ENCODE measurements at places on chromosomes 11 and 22.

DNA sequence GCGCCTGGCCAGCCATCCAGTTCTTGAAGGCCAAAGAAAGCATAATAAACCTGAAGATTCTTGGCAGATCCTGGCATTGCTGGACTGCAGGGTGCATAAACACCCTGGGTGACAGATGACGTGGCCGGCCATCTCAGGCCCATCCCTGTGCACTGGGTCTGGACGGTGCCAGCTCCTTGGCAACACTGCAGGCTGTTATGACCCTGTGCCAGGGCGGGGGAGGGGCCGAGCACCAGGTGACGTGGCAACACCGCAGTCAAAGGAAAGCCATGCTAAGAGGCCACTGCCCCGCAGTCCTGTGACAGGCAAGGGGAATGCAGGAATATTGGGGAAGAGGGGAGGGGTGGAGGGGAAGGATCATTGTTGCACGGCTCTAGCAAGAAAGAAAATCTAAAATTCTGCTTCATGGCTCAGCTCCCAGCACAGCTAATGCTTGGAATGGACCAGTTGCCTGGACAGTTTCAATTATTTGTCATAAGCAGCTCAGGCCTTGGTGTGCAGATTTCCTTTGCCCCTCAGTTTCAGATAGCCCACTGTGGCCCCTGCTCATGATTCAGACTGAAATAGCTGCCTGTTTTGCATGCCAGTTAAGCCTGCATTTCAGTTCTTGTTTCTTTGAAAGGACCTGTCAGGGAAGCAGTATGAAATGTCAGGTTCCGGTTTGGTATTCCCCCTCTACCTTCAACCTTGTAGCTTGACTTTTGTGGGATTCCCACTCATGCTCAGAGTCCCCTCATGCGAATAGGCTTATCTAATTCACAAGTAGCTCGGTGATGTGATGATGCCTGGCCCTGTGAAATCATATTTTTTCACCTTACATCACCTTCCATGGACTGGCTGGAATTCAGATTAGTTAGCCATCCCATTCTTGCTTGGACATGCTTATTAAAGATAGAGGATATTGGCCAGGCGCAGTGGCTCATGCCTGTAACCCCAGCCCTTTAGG is 29.7 kb upstream of the DDX6 start:
- DNase-seq, result peak; percentile 39

DNA sequence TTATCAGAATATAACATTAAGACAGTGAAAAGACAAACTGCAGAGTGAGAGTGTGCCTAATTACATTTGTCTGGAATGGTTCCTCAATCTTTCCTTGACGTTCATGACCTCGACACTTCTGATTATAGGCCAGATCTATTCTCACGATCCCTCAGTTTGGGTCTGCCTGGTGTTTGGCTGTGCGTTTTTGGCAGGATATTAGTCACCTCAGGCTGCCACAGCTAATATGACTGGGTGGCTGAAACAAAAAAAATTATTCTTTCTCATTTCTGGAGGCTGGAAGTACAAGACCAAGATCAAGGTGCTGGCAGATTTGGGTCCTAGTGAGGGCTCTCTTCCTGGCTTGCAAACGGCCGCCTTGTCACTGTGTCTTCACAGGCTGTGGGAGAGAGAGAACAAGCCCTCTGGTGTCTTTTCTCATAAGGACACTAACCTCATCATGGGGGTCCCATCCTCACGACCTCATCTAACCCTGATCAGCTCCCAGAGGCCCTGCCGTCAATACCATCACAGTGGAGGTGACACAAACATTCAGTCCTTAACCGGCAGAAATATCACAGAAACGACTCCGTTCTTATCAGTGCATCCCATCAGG is 23.2 kb downstream of the IFITM10 start:
- DNase-seq, result no peak

DNA sequence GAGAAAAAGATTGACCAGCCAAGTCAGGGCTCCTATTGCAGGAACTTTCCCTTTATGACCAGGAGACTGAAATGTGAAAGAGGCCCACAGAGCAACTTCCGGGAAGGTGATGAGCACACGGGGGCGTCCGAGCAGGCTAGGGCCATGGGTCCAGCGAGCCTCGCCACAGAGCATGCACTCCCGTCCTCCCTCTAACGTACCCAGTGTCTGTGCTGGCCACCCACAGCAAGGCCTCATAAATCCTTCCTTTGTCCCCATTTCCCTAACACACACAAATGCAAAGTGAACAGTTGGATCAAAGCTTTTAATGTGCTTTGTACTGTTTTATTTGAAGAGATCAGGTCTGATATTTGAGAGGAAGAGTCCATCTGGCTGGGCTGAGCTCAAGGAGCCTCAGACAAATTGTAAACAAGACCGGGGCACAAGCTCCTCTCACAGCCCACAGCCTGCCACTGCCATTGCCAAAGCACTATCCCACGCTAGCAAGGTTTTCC is 44.3 kb downstream of the BLID start:
- DNase-seq, result no peak

GRCh38 chr11:64318766-64319761 is 1.1 kb downstream of the PRDX5 start:
- DNase-seq, result no peak

- DNase-seq, result no peak
Observed at GRCh38 chr22:24543185-24543601, 11.7 kb downstream of the GUCD1 start.
